ENCODE measurements at places on chromosomes 2 and 18.

DNA sequence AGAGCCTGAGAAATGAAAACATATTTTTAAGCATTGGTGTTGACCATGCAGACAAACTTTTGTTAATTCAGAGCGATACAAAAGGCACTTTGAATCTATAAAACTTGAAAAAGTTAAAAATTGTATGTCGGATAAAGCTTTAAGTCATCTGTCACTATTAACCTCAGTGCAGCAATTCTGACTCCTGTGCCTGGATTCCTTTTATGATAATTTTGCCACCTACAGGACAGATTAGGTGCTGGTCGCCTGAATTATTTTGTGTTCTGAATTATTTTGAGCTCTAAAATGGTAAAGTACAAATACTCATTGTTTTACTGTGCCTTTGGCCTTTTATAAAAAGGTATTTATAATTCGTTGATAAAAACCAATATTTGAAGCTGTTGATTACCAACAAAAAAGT lies 19.4 kb upstream of the RNF138 start:
- peak; percentile 57 for DNase-seq

DNA sequence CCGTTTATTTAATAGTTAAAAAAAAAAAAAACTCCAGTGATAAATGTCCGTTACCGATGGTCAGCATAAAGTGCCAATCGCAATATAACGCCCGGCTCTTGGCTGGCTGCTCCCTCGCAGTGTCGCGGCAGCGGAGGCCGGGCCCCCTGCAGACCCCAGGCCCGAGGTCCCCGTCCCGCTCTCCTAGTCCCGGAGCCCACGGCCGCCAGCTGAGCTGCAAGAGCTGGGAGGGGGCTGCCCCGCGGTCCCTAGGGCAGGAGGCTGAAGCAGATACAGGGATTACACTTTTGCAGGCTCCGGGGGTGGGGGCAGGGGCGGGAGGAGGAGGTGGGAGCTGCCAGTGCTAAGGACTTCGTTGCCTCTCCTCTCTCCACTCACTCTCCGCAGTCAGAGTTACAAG lies 6.9 kb downstream of the OSR1 start:
- no peak for DNase-seq

DNA sequence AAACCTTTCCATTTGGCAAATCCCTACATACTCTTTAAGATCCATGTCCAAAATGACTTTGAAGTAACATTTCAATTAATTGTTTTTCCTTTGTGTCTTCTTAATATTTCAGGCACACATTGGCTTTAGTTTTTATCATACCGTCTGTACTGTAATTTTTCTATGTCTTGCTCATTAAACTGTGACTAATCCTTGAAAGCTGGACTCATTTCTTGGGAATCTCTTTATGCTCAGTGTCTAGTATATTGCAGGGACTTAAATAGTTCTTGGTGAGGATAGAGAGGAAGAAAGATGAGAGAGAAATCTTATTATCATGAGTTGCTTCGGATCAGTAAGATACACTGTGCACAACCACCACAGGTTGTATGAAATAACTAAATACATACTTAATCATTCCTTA lies 448.3 kb upstream of the ST6GAL2 start:
- no peak for DNase-seq

GRCh38 chr2:123080331-123080730 lies 944.8 kb upstream of the CNTNAP5 start:
- no peak for DNase-seq

DNA sequence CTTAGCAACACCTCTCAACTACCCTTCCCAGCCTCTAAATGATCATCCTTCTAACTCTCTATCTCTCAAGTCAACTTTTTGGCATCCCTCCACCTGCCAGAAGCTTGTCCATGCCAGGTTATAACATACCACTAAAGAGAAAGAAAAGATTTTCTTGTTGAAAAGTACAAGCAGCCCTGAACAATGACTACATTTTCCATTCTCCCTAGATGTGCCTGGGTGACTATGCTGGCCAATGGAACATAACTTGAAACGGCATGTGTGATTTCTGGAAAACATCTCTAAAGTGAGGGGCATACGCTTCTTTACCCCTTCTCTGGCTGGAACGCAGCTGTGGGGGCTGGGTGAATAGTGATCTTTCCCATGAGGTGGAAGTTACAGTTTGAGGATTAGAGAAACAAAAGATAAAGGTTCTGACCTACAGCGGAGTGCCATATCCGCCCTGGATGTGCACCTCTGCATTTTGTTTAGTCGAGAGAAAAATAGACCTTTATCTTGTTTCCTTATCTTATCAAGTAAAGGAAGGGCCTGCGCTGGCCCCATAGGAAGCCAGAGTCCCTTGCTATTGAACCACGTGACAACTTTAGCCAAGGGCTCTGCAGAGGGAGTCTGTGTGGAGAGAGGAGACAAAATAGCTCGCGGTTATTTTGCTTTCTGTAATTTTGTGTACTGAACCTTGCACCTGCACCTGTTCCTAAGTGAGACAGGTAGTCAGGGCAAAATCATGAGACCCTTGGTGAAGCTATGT lies 436.8 kb downstream of the TGIF1 start:
- DNase-seq, result no peak

- no peak for DNase-seq
Observed at GRCh38 chr2:2762166-2762908, 431.3 kb upstream of the MYT1L start.

GRCh38 chr2:73256618-73256922 lies 22.5 kb downstream of the CCT7 start:
- no peak for DNase-seq

DNA sequence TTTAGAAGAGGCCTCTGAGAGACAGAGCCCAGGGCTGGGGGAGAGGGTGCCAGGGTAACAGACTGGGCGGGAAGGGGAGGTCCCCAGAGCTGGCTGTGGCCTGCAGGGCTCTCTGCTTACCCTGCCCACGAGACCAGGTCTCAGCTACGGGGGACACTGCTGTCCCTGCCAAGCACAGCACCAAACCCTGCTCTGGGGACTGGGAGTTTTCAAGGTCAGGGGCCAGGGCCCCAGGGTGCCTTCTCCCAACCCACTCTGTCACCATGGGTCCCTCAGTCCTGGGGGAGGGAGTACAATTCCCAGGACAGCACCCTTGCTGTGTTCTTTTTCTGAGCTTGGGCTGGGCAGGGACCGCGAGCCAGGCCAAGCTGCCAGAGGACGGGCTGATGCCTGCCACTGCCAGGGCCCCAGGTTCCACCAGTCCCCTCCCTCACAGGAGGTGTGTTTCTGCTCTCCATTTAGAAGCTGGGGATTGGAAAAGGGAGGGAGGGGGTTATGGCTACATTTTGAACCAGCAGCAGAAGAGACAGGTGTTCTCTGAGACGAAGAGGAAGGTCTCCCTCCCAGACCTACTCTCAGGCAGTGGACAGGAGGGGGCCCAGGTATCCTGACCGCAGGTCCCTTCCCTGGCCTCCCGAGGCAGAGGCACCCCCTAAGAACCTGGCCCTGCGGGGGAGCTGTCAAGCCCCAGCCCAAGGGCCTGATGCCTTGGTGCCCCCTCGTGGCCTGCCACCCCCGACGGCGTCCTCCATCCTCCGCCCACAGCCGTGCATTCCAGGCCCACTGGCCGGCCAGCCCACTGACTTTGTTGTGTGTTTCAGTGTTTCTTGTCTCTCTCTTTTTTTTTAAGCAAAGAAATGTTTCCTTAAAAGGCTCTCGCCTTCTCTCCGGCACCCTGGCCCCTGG lies 80.4 kb downstream of the TNS1 start:
- no peak for DNase-seq

GRCh38 chr18:58895385-58895784 lies 30.7 kb downstream of the ZNF532 start:
- DNase-seq, result no peak

DNA sequence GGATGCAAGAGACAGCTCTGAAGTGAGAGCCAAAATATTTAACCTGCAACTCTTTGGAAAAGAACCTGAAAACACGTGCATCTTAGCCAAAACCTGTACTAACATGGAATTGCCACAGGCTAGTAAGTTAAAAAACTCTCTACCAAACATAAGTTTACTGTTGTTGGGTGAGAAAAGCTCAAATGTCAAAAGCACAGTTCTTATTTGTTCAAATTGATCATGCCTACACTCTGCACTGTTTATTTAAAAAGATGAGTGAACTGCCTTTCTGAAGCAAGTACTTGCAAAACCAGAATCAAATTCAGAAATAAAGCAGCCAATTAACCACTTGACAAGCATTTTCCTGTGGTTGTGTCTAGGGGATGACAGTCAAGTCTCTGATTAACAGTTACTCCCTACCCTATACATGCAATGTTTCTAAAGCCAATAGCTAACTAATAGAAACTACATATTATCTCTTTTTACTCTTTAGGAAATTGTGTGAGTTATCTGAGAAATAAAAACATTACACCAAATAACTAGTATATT lies 5.6 kb downstream of the IKZF2 start:
- peak; percentile 31 for DNase-seq

- DNase-seq, result no peak
Observed at GRCh38 chr2:45856391-45857274, 205.2 kb downstream of the PRKCE start.

DNA sequence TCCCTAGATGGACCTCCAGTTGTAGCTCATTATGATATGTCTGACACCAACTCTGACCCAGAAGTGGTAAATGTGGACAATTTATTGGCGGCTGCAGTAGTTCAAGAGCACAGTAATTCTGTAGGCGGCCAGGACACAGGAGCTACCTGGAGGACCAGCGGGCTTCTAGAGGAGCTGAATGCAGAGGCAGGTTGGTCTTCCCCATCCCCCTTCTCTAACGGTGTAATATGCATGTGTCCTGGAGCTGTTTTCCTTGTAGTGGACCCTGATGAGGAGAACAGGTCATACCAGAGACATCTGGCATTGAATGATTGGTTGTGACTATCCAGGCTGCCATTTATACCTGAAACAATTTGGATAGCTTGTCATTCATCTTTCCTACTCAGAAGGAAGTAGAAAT lies 135.8 kb downstream of the HAUS1 start:
- no peak for DNase-seq

GRCh38 chr2:204791230-204791629 lies 246.0 kb downstream of the PARD3B start:
- DNase-seq, result no peak

DNA sequence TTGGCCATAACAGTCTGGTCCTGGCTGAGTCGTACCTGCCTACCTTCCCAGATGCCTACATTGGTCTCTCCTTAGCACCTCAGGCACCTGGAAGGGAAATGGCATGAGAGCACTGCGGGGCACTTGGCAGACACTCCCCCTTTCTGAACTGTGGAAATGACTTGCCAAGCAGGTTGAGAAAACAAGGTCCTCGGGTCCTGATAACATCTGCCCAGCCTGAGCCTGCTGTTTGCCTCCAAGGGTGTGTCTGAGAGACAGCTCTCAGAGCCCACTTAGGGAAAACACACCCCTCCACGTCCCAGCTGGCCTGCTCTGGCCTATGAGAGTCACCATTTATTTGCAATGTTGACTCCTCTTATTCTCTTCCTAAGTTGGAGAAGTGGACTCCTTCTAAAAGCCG lies 10.5 kb downstream of the FAM110C start:
- no peak for DNase-seq

- DNase-seq, result no peak
Observed at GRCh38 chr2:96535331-96535730, 1.2 kb upstream of the ARID5A start.

DNA sequence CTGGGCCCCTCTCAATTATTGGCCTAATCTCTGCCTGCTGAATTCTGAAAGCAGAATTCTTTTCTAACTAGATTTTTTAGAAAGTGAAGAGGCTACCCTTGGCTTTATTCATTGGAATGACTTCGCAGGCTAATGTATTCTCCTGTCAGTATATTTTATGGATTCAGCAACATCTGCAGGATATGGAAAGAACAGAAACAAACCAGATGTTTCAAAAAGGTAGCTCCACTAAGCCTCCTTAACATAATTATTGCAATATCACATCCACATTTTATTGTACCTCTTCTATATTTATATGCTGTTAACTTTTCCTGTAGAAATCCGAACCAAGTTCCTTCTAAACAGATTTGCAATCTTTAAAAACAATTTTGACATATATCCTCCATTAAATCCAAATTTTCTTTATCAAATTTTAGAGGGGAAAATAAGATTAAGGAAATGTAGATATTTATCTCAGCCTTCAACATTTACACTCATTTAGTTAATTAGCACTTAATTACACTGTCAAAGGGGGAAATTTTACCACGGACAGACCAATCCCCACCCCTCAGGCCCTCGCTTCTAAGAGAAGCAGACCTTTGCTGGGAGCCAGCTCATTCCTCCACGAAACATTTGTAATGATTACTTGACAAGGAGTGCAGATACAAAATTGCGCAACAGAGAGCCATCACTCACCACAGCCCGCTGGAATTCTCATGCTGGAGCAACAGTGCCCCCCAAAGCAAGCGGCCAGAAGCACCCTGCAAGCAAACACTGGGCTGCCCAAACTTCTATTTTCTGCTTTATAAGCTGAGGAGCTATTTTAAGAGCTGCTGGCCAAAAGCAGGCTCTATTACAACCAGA lies 253.4 kb downstream of the ETAA1 start:
- no peak for DNase-seq

DNA sequence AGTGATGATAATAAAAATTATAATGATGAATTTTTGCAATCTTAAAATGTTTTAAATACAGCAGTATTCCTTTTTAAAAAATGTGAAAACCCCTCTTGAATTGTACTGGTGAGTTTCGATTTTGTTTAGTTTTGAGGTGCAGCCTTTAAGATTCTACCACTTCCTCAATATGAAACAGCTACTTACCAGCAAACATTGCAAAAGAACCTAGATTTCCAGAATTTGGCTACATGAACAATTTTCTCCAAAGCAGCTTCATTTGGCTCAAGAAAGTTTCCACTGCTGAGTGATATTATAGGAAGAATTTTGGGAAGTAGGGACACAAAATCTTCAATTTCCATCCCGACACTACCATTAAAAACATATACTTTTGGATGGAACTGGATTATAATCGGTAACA lies 12.0 kb downstream of the TCF4 start:
- no peak for DNase-seq

DNA sequence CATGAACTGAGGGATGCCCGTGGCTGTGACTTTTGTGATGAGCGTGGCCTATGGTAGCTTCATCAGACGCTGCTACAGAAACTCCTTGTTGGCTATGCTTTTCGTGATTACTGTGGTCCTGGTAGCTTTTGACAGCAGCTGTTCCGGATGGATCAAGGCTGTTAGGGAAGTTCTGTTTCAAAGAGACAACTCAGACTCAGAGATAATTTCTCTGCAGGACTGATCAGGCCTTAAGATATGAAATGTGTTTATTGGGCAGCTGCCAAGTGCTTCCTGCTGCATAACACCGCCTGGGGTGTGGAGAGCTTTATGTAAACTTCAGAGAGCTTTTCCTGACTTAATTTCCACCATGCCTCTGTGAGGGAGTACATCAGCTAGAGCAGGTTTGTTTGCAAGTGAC lies 243.8 kb downstream of the TSN start:
- no peak for DNase-seq

GRCh38 chr2:60880643-60881046 lies 729 bp upstream of the REL start:
- no peak for DNase-seq

DNA sequence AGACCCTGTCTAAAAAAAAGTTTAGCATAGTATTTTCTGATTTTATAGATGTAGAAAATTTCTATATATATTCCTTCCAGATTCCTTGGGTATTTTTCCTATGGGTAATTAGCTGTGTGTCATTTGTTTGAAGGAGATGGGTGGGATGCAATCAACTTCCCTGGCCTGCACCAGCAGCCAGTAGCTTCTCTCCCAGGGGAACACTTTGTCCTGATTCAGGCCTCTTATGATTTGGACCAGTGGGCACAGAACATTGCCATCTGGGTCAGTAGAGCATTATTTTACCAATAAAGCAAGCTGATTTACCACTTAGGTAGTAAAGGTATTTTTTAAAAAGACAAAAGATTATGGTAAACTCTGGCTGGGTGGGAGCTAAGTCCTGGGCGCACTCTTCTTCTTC lies 26.9 kb downstream of the UBE2F start:
- DNase-seq, result no peak

Measured in CD4-positive, alpha-beta T cell treated with Interleukin-15 for 4 hours (primary cell).